ENCODE measurements at places on chromosomes 1 and 21.

DNA sequence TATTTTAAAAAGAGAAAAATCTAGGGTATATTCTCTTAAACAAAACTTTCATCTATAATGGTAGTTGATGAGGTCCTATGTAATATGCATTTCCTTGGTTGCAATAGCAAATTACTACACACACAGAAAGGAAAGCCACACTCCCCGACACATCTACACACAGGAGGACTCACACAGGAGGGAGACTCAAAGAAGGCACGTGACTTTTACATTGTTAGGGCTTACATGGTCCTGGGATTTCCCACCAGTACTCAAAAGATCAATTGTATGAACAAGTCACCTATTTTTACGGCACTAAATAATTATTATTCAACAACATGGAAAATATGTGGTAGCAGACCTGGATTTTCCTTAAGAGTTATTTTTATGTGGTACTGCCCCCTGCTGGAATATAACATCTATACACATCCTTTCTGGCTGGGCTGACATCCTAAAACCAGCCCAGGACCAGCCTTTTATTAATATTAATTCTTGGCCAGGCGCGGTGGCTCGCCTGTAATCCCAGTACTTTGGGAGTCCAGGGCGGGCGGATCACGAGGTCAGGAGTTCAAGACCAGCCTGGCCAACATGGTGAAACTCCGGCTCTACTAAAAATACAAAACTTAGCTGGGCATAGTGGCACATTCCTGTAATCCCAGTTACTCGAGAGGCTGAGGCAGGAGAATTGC is 33.9 kb upstream of the LGALS8 start:
- no peak for DNase-seq

DNA sequence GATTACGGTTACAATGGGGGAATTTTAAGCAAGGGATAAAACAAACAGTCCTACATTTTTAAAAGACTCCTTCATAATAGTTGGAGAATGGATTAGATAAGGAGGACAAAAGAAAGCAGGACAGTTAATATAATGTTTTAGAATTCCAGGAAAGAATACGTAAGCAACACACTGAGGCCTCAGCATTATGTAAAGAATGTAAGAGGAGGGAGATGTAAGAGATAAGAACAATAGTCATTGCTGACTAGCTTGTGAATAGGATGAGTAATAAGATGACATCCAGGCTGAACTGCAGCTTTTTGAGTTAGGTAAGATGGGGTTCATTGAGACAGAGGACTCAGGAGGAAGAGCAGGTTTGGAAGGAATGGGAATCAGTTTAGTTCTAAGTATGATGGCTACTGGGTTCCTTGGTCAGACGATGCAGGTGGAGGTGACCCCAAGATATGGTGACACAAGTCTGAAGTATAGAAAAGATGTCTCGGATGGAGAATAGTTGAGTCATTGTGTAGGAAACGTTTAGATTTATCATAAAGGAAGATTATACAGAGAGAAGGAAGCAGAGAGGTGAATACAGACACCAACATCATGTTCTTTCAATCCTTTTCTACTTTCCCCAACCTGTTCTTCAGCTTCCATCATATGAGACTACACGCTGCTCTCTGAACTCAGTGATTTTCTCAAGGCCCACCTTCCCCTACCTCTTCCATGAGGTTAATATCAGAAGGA is 372.8 kb downstream of the PTBP2 start:
- DNase-seq = no peak

- DNase-seq = no peak
Measured at GRCh38 chr1:31428436-31429221, 15.6 kb downstream of the SERINC2 start.

- no peak for DNase-seq
Measured at GRCh38 chr1:115613767-115614166, 28.0 kb upstream of the VANGL1 start.

GRCh38 chr1:65478379-65479026 is 58.0 kb downstream of the LEPR start:
- no peak for DNase-seq

DNA sequence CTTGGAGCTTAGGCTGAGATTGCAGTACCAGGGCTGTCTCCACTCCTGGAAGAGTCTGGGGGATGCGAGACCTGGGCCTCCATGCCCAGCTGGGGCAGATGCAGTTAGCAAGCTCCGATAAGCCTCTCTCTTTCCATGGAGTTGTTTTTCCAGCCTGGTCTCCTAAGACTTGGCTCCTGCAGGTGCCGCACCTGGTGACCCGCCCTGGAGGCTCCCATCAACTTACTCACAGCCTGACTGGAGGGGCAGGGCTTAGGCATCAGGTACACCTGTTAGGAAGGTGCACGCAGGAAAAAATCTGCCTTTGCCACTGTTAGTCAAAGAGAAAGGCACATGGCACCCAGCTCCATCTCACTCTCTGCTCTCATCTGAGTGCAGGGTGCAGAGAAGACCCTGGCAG is 198.1 kb upstream of the TMEM51 start:
- DNase-seq = no peak

DNA sequence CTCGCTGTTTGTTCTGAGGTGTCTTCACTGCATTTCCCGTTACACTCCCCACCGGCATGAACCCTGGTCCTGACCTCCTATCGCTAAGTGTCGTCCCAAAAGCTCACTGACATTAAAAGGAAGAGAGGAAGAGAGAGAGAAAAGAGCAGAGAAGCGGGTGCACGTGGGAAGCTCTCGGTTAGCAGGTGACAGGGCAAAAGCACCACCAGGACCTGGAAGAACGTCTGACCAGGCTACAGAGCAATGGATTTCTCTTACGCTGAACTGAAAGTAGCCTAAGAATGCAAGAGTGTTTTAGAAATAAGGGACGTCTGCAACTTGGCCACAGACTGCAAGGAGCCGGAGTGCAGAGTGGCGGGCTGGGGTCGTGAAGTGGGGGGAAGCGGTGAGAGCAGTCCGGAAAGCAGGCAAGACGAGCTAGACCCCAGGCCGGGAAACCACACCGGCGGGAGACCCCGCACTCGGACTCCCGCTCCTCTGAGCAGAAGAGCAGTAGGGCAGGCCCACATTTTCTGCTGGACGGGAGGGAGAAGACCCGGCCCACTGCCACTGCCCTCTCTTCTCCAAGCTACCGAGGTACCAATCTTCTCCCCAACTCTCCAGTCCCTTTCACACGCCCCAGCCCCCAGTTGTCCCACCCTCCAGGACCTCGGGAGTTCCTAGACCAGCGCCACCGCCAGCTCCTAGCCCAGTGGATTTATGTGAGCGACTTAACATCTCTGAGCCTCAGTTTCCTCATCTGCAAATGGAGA is 8.3 kb upstream of the MPZL1 start:
- DNase-seq = no peak

DNA sequence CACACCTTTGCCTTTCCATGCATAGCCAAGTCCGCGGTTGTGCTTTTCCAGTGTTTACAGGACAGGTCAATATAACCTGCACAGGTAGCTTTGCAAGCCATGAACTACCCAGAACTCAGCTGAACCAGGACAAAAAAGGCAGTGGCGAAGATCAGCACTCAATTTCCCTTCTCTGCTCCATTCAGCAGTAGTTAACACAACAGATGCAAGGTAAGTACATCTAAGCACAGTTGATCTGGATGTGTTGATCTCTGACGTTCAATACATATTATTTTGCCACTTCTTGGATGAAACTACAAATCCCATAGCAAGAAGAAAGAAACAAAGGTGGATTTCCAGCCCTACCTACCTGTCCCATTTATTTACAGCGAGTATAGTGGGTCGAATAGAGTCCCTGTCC is 146.6 kb upstream of the KRTAP19-8 start:
- no peak for DNase-seq

GRCh38 chr1:77802026-77802425 is 22.6 kb downstream of the MIGA1 start:
- DNase-seq = no peak

GRCh38 chr1:61935516-61935915 is 193.2 kb downstream of the PATJ start:
- no peak for DNase-seq

DNA sequence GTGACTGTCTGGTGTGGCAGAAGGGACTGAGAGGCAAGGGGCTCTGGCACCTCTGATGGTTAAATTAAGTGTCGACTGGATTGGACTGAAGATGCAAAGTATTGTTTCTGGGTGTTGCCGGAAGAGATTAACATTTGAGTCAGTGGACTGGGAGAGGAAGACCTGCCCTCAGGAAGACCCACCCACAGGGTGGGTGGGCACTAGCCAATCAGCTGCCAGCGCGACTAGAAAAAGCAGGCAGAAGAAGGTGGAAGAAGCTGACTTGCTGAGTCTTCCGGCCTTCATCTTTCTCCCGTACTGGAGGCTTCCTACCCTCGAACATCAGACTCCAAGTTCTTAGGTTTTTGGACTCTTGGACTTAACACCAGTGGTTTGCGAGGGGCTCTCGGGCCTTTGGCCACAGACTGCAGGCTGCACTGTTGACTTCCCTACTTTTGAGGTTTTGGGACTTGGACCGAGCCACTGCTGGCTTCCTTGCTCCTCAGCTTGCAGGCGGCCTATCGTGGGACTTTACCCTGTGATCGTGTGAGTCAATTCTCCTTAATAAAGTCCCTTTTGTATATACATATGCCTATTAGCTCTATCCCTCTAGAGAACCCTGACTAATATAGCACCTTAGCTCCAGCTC is 79.6 kb downstream of the KAZN start:
- no peak for DNase-seq

DNA sequence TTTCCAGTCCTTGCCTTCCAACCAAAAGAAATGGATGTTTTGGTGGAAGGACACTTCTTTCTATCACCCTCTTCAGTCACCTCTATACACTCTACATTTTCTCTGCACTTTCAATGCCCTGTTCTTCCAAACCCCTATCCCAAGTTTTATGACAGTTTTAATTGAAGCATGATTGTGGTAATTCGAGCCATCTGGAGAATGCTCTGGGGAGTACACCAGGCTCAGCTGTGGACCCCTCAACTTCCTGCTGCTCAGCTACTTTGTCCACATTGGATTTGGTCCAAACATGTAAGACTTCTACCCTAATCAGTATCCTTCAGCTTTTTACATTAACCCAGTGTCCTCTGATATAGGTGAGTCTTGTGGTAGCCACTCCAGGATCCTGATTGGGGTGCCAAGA is 129.6 kb downstream of the SYT2 start:
- DNase-seq = no peak

Measured in stimulated activated CD4-positive, alpha-beta T cell treated with anti-CD3 and anti-CD28 coated beads, TNF-alpha, amount 100 ng/mL, for 48 hours (primary cell).